CD4-positive, alpha-beta T cell treated with Interleukin-2 at 100 ng/mL for 4 hours (primary cell): ENCODE measurements at places on chromosomes 4 and X.

DNA sequence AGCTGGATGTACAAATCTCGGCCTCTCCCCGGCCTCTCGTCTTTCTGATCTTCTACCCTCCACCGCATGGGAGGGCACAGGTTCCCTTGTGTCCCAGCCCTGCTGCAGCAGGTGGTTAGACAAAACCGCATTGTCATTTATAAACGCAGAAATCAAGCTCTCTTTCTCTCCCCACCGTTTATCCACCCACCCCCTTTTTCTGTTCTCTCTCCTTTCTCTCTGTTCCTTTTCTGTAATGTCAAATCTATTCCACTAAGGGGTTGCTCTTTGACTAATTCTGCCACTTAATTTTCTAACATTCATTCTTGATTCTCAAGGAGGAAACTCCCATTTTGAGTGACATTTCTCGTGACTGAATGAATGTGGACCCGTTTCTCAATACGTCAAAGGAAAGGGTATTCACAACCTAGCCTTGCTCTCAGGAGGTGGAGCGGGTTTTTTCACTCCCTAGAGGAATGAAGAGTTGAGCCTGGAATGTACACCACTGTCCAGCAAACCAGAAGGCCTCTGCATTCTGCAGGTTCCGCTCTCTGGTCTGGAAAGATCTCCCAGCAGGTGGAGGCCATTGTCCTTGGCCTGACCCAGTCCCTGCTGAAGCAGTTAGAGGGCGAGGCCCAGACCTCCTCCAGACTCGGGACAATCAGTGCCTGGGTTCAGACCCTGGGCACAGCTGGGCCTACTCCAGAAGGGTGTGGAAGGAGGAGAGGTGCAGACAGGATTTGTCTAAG, 70.9 kb upstream of the ENPP6 start:
- no peak for DNase-seq

- DNase-seq = no peak
These were observed 277.2 kb downstream of the EPHA5 start for GRCh38 chr4:65393078-65393477.

GRCh38 chr4:144788469-144788868, 142.5 kb downstream of the HHIP start:
- no peak for DNase-seq

DNA sequence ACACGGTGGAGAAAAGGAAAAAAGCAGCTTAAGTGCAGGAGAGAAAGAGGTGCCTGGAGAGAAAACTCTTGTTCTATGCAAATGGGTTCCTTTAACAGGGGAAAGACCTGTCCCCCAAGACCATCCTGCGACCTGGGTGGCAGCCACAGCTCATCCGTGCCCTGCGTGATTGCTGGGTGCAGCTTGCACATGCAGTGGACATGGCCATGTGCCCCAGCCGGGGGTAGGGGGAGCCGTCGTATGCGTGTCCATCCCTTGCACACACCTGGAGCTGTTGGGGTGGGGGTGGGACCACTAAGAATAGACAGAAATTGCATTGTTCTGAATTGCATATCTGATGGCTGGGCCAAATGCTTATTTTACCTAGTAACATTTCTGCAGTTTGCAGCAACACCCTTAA, 171.9 kb downstream of the GUCY2F start:
- DNase-seq = no peak

- DNase-seq = no peak
These were observed 24.7 kb downstream of the KCNE5 start for GRCh38 chrX:109600237-109600651.

- DNase-seq = no peak
These were observed 3.3 kb upstream of the CBR4 start for GRCh38 chr4:169013396-169013795.

DNA sequence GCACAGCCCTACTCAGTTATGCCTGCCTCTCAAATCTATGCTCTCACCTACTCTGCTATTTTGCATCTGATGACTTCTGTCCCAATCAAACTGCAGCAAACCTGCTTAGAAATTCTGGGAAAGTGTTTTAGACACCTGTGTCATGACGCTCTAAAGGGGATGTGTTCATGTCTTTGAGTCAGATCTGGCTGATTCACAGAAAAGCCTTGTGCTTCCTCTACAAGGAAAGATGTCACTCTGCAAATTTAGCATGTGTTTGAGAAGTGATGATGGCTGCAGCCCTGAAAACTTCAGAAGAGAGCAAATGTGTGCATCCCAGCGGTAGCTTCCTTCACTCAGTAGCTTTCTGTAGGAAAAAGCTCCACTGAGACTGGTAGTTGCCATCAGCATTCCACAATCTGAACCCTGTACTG, 235.4 kb downstream of the MGST2 start:
- no peak for DNase-seq

GRCh38 chr4:37627263-37627662, 58.9 kb downstream of the RELL1 start:
- no peak for DNase-seq

- DNase-seq = no peak
These were observed 252.8 kb upstream of the SLC7A11 start for GRCh38 chr4:138494931-138495330.
